ENCODE measurements at places on chromosomes 5 and 9.
A peak's percentile ranks its signal among the peaks of the same experiment; 100 is the strongest.

DNA sequence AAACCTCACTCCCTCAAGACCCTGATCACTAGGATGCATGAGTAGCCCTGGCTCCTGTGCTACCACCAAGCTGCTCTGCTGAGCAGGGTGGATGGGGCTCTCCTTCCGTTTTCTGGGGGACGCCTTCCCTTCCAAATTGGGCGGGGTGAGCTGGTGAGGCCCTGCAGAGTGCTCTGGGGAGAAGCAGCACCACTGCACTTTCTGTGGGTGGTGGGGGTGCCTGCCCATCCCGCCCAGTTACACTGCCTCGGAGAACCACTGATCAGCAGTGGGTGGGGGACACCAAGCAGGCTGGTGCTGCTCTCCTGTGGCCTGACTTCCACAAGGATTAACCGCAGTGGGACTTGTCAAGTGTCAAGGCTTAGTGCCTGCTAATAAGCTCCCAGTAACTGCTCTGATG is 19.0 kb downstream of the GFPT2 start:
- no peak for DNase-seq

GRCh38 chr9:114450181-114450580 is 55.1 kb downstream of the WHRN start:
- no peak for DNase-seq

DNA sequence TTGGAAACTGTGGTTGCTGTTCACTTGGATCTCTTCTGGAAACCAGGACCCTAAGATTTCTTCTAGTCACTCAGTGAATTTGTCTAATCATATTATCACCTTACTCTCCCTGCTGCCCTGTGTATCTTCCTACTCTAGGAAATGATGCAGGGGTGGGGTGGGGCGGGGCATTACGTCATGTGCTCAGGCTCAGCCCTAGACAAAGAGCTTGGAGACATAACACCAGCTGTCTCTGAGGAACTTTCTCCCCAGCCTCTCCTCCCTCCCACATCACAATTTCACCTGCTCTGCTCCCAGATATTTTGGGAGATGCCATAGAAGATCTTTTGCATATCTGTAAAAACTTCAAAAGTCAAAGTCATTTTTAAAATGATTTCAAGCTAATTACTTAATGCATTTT is 470.4 kb downstream of the ZSWIM6 start:
- DNase-seq: no peak

DNA sequence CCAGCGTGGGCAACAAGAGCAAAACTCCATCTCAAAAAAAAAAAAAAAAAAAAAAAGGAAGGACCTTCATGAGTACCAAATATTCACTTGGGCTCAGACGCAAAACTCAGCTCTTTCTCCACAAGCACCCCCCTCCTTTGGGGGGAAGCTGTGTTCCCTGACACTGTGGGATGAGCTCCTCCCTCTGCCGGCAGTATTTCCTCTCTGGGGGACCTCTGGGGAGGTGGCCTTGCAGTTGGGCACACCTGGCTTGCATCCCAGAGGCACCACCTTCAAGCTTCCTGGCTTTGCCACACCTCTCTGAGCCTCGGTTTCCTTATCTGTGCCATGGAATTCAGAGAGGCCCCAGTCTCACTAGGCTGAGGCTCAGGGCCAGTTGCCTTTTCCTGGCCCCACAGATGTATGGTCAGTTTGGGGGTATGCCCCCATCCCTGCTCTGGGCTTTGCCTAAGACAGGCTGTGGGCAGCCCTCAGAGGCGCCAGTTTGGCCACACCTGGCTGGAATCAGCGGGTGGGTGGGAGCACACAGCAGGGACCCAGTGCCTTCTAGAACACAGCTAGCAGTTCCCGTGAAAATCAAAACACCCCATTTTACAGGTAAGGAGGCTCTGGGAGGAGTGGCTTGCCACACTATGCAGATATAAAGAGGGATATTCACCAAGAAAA is 157.5 kb upstream of the IER5L start:
- no peak for DNase-seq

GRCh38 chr5:59496524-59497134 is 396.9 kb downstream of the PDE4D start:
- peak; percentile 30 for DNase-seq

DNA sequence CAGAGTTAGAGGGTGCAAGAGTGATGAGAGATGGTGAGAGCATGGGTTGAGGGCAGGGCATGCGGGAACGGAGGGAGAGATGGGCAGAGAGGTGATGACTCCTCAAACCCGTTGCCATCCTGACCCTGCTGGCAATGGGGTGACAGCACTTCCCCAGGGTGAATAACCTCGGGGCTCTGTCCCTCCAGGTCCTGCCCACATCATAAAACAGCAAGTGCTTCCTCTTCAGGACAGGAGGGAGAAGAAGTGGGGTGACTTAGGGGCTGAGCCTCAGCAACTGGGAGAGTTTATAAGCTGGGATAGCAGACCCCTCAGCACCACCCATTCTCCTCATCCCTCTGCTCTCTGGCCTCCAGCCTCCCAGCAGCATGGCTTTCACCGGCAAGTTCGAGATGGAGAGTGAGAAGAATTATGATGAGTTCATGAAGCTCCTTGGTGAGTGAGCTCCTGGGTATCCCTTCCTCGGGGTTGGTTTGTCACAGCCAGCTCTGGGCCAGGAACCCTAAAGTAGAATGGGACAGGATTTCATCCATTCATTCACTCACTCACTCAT is at the start of gene FABP6:
FABP6 (plus strand) TSS at position 317 of the 553 bp plus-strand sequence; CDS start at position 369, 52 bp downstream.
- DNase-seq: no peak

DNA sequence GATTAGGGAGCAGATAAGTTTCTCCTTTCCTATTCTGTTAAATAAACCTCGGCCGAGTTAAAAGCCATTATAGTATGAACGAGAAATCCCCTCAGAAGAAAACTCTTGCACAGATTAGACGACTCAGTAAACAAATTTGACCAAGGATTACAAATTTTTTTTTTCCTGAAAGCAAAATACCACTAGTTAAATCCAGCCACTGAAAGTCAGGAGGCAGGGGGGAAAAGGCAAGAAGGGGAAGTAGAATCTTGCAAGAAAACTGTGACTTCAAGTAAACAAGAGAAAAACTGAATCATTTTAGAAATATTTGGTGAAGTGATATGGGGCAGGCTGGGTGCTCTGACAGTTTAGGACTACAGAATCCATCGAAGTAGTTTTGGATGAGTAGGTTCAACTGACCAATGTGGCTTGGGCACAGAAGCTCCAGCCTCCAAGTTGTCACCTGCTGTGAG is 251.0 kb downstream of the DENND1A start:
- DNase-seq: no peak
